Vagina (tissue), 2 donors: ENCODE measurements at places on chromosomes 6 and 20.

GRCh38 chr6:90708206-90708737 lies 121.4 kb upstream of the MAP3K7 start:
- no peak for DNase-seq

DNA sequence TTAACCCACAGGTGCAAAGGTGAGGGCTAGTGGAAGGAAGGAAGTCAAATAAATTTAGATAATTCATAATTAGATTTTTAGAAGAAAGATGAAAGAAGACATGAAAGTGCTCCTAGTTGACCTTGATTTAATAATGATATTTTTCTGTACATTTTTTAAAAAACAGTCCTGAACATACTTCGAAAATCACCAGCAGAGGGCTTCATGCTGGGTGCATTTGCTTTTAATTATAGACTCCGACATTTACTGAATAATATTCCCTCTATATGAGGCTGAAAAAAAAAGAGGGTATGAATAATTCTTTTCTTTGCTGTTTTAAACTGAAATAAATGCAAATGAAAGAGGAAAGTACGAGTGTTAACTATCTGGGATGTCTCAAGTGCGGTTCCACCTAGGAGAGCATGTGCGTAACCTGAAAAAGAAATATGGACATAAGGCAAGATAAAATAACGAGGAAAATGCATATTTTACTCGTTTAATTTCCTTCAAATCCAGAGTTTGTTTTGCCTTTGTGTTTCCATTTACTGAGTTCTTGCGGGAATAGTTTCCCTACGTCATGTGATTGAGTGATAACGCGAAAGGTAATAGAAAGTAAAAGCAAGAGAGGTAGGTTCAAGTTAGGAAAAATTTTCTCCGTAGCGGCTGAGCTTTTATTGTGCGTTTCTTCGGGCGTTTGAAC lies 3.1 kb upstream of the TFAP2B start:
- DNase-seq: no peak

DNA sequence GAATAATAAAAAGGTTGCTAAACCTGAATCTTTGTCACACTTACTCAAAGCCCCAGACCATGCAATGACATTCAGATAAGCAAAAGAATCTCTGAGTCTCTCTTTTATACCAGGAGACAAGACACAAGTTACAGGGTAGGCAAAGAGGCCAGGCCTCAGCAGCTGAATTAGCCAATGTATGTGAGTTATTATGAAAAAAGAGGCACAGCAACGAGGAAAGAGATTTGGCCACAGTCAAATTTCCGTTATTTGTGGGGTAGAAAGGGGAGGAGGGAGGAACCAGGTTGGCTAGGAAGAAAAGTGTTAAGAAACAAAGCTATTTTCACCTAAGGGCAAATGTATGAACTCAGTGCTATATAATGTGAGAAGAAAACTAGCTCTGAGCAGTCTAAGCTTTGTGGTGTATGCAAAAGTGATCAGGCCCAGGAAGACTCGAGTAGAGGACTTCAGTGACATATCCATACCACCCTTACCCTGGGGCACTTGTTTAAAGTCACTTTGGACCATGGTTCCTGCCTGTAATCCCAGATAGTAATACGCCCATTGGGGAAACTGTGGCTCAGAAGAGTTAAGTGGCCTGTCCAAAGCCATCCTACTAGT lies 19.1 kb downstream of the IPCEF1 start:
- DNase-seq: no peak

GRCh38 chr6:14113976-14114375 lies 3.6 kb upstream of the CD83 start:
- no peak for DNase-seq

GRCh38 chr6:24646771-24647170 lies 780 bp upstream of the KIAA0319 start:
- no peak for DNase-seq

DNA sequence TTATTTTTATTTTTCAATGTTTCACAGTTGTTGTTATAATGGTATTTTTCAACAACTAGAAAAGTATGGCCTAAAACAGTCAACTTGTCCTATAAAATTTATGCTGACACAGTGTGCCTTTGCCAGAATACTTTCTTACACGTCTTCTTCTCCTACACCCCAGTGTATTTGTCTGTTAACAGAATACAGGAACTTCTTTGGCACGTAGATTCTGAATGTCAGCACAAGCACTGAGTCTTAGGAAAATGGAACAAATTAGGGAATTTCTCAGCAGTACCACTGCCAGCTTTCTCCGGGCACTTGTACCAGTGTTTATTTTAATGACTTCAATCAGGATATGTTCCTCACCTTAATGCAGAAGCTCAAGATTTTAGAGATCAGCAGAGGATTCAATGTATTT lies 26.7 kb upstream of the AKIRIN2 start:
- no peak for DNase-seq

- no peak for DNase-seq
These were observed 7.9 kb upstream of the SDCBP2 start for GRCh38 chr20:1336699-1337367.

- no peak for DNase-seq
These were observed 754.5 kb downstream of the PTPRT start for GRCh38 chr20:42435230-42435629.

- DNase-seq: no peak
These were observed 930.5 kb upstream of the FLRT3 start for GRCh38 chr20:15267935-15268334.

DNA sequence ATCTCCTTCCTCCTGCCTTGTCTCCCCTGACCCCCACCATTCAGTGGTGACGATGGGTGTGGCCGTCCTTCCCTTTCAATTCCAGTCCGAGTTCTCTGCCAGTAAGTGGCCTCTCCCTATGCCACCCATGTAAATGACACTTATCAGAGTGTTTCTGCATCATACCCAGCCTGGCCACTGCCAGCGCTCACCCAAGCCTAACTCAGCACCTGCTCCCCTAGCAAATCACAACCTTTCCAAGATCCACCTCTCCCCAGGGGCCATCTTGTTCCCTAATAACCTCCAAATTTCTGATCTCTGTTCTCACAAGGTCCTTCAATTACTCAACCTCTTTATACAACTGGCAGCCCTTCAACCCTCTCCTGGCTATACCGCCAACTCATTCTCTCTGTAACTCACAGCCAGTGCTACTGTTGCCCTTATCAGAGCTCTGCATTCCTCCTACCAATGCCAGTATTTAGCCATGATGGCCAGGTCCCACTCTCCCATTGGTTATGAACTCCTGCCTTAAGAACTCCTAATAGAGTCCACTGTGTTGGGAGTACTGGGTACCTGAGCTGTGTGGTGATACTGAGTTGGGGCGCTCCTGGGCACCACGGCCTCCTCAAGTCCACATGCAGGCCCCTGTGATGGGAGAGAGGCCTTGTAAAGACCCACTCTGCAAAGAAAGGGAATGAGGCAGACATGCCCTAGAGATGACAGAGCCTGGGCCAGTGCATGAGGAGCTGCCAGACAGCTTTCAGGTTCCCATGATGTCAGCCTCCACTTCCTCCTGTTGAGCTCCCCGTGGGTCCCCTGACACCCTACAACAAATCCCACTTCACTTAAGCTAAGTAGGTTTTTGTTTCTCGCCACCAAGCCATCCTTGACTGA lies 187.4 kb upstream of the RREB1 start:
- DNase-seq: no peak

DNA sequence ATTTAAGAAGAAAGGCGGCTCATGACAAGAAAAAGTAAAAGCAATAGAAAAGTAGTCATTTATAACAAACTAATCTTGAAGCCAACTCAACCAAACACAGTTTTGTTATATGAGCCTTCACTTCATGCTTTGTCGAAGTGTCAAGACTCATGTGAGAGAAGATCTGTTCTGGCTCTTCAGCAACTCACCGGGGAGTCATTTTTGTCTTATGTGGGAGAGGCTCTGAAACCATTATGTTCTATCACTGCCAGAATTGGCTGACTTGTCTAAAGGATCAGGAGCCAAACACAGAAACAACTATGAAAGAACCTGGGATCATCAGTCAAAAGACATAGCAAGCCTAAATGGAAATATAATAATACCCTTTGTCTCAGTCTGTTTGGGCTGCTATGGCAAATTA lies 105.2 kb downstream of the CDK19 start:
- no peak for DNase-seq

GRCh38 chr6:10407674-10408054 lies 7.2 kb downstream of the TFAP2A start:
- DNase-seq: no peak

DNA sequence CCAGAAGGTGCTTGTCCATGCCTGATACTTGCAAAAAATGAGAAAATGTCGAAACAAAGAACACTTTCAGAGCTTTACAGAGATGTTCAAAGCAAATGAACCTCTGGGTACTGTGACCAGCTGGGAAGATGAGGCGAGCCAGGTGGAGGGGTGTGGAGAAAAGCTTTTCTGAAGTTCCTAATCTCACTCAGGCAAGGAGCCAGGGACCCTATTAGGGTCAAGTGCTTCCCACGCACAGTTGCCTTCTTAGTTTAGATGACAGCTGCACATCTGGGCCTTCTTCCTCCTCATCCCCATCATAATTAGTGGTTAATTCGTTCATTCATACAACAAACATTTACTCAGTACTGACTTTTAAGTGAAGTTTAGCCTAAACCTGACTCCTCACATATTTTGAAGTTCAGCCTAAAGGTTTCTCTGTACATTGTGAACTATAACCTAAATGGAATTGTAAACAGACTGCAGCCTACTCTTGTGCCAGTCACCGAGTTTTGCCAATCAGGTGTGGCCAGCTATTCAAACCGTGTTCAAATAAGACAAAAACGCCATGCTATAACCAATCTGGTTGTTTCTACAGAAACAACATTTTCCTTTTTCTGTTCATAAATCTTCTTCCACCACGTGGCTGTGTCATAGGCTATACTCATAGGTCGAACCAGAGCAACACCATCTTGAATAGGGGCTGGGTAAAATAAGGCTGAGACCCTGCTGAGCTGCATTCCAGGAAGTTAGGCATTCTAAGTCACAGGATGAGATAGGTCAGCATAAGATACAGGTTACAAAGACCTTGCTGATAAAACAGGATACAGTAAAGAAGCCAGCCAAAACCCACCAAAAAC lies 19.3 kb upstream of the AHCY start:
- DNase-seq: no peak

DNA sequence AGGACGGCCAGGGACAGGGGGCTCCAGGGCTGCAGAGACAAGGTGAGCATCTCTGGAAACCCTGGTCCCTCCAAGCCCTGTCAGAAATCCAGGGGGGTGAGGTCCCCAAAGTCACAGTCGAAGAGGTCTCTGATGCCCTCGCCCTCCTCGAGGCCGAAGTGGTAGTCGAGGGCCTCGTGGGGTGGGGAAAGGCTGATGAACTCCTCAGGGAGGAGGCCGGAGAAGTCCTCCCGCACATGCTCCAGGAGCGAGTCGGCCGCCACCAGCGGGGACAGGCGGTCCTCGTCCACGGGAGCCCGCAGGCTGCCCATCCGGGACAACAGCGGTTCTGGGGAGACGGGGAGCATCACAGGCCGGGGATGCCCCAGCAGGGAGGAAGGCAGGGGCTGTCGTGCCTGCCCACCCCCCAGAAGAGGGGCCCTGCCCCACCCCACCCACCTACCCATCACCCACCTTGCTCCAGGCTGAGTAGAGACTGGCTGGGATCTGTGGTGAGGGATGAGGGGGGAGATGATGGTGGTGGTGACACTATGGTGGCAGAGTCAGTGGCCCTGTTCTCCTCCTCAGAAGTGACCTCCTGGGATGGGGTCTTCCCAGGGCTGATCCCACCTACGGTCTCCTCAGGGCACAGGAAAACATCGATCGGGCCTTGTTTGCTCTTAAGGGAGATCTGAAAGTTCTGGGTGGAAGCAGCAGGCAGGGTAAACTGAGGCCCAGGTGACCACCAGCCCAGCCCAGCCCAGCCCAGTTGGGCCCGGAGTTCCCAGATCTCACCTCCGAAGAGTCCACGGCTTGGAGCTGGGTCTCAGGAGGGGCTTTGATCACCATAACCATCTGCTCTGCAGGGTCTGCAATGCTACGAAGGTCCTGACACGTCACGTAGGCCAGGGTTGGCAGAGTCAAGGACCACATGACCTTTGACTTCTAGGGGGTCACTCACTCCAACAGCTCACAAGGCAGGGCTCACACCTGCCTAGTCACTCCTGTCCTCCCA lies 2.7 kb upstream of the NECAB3 start:
- DNase-seq: no peak

DNA sequence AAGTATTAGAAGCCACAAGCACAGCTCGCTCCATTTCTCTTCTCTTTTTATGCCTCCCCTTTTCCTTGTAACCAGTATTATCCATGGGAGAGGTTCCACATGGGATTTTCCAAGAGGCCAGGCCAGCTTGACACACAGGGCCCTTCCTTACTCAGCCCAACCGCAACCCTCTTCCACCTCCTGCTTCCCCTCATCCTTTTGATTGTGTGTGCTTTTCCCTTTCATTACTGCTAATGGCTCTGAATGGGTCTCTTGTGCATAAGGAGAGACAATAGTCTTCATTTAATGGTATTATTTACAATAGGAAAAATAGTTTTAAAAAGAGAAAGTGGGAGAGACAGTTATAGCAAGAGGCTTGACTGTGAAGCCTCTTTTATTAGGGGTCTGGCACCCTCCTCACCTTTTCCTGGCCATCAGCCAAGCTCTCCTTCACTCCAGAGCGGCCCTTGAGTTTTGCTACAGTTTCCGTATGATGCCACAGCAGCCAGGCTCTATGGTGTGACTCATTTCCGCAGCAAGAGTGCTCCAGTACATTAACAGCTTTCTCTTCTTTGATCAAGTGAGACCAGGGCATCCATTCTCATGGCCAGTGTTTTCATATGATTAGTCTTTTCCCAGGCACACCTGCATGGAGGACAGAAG lies 579.5 kb downstream of the TFAP2B start:
- no peak for DNase-seq

GRCh38 chr20:62318400-62319345 lies 15.9 kb downstream of the ADRM1 start:
- no peak for DNase-seq

DNA sequence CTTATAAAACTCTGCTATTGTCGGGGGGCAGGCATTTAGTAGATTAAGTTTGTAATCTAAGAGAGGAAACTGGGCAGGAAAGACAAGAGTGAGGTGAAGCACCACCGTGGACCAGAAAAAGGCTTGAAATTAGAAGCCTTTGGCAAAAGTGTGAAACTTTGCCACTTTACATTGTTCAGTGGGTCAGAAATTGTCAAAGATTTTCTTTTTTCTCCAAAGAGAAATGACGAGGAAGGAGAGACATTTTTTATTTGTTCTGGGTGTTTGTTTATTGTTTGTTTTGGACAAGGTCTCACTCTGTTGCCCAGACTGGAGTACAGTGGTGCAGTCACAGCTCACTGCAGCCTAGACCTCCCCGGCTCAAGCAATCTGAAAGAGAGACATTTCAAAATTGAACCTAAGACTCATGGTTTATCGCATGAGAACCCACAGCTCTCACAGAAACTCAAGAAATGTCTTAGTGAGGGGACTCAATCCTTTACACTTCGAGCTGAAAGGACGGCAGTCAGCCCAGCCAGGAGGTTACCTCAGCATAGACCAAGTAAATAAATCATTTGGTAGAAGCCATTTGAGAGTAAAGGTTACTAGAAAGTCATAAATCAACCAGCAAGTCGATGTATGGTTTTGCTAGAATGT lies 262.8 kb upstream of the TAB2 start:
- no peak for DNase-seq

- DNase-seq: no peak
These were observed 136.3 kb downstream of the LRRC1 start for GRCh38 chr6:53931086-53931485.
